ENCODE measurements at places on chromosomes 16 and 17.

- peak; percentile 62 for DNase-seq
Observed at GRCh38 chr16:20744922-20745440, 3.4 kb upstream of the THUMPD1 start.

DNA sequence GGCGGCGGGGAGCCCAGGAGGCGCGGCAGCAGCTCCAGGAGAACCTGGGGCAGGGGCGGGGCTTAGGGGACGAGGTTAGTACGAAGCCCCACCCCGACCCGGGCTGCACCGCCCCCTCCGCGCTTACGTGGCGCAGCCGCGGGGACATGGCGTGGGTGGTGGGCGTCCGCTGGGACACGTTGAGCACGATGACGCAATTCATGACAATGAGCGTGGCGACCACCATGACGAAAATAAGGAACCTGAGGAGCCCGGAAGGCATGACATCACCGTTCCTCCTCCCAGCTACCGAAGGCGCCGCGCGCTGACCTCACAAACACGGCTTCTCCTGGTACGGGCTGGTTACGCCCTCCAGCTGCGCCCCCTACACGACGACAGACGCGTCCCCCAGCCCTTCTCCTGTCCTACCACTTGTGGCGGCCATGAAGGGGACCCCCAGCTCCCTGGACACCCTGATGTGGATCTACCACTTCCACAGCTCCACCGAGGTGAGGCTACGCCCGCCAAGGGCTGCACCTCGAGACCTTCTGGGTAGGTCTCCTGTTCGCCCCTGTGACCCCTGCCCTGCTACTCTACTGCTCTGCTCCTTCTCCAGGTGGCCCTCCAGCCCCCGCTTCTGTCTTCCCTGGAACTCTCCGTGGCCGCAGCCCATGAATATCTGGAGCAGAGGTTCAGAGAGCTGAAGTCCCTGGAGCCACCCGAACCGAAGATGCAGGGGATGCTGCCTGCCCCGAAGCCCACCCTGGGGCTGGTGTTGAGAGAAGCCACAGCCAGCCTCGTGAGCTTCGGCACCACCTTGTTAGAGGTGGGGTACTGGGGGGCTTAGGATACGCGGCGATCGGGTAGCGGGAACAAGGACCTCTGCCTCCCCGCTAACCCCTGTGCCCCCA lies at the start of gene C17orf107:
C17orf107 (plus strand) TSS at position 196 of the 890 bp plus-strand sequence; CDS start at position 423, 227 bp downstream.
- peak; percentile 100 for DNase-seq

GRCh38 chr16:3413730-3414379 lies 12.8 kb downstream of the ZNF174 start:
- no peak for DNase-seq

- DNase-seq: no peak
Observed at GRCh38 chr16:11168386-11169051, 87.5 kb downstream of the SOCS1 start.

DNA sequence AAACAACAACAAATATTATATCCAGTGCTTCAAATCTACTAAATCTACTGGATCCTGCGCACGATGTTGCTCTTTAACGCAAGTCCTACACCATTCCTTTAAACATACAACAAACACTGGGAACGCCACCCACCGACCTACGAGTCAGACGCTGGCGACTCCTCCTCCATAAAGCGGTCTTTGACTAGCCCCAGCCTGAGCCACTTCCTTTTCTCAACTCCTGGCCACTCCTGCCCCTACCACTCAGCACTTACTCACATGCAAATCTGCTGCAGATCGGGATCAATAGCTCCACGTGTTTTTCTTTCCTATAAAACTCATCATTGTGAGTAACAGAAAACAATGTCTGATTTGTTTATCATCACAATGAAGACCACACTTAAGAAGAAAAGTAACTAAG lies 32.8 kb upstream of the MNT start:
- peak; percentile 48 for DNase-seq
